ENCODE measurements at places on chromosomes 4 and X. TPM values are rescaled to one million over a fixed set of nuclear protein-coding genes. Genes with fewer than 3 reads are reported as not detected.
A peak's percentile ranks its signal among the peaks of the same experiment; 100 is the strongest.

VCX3B gene
- total RNA-seq, result not detected

PJA1 gene
- total RNA-seq, result 12.6 TPM

PASD1 gene
- not detected for total RNA-seq

LINC00632 gene
- 14.3 TPM for total RNA-seq

QRFPR gene
- total RNA-seq, result not detected

TMEM154 gene
- 38.1 TPM for total RNA-seq

USP27X gene
- total RNA-seq, result 2.4 TPM

RHOXF2B gene
- not detected for total RNA-seq

ADH6 gene
- not detected for total RNA-seq

WNK3 gene
- 0.07 TPM for total RNA-seq

AFF1 gene
- 71.4 TPM for total RNA-seq

OCRL gene
- total RNA-seq, result 2.1 TPM

RTL3 gene
- not detected for total RNA-seq

CT45A8 gene
- total RNA-seq, result not detected

VSIG1 gene
- total RNA-seq, result 13.4 TPM

GAB3 gene
- 5.5 TPM for total RNA-seq

FGFBP1 gene
- not detected for total RNA-seq

FHDC1 gene
- total RNA-seq, result 0.07 TPM

HAND2 gene
- total RNA-seq, result not detected

DDIT4L gene
- total RNA-seq, result not detected

AVPR2 gene
- total RNA-seq, result not detected

ADH1A gene
- not detected for total RNA-seq

GLOD5 gene
- total RNA-seq, result not detected

AMBN gene
- not detected for total RNA-seq

EGFL6 gene
- total RNA-seq, result 1.7 TPM

DNA sequence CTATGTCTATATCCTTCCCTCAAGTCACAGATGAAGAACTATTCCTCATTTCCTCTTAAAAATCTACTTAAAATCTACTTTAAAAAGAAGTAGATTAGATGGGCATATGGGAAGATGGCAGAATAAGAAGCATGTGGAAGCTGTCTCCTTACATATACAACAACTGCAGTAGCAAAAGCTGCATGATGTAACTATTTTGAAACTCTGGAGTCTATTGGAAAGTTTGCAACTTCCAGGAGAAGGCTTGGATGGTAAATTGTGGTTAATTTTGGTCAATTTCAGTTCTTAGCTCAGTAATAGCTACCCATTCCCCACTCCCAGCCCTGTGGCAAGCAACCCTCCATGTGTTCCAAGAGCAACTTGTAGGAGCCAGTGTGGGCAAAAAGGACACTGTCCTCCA, 36.9 kb downstream of the MORC4 start:
- no peak for DNase-seq

GRCh38 chrX:57752866-57753265, 72.8 kb upstream of the NLRP2B start:
- DNase-seq, result no peak

GRCh38 chr4:180156684-180157083, 2086.5 kb upstream of the TENM3 start:
- DNase-seq, result no peak

- no peak for DNase-seq
Observed at GRCh38 chrX:13254870-13255269, 65.0 kb downstream of the ATXN3L start.

GRCh38 chr4:25835384-25835783, 27.4 kb downstream of the SEL1L3 start:
- DNase-seq, result no peak

DNA sequence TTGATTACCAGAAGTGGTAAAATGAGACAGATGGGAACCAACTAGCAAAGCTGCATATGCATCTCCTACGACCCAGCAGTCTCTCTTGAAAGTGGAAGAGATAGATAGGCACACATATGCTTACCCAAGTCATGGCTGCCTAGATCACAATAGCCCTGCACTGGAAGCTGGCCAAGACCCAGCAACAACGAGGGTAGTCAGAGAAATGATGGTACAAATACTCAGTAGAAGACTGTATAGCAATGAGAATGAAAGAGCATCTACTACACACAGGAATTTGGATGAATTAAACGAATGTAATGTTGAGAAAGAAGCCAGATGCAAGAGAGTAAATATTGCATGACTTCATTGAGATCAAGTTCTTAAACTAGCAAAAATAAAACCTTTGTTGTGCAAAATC, 100.3 kb upstream of the FAT1 start:
- no peak for DNase-seq

DNA sequence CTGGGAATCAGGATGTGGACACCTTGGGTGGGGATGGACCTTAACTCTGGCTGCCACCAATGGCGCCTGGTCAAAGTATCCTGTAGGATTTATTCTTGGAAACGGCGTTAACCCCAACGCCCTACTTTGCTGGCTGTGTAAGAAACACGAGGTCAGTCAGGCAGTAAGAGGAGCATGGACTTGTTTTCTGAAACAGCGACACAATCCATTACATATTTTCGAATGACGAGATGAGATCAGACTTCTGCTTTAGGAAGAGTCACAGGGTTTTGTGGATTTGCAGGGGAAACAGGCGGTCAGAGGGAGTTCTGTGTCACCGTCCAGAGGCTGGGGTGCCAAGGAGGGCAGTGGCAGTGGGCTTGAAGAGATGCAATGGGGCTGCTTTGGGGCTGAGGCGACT, 92.2 kb downstream of the TBL1X start:
- no peak for DNase-seq

DNA sequence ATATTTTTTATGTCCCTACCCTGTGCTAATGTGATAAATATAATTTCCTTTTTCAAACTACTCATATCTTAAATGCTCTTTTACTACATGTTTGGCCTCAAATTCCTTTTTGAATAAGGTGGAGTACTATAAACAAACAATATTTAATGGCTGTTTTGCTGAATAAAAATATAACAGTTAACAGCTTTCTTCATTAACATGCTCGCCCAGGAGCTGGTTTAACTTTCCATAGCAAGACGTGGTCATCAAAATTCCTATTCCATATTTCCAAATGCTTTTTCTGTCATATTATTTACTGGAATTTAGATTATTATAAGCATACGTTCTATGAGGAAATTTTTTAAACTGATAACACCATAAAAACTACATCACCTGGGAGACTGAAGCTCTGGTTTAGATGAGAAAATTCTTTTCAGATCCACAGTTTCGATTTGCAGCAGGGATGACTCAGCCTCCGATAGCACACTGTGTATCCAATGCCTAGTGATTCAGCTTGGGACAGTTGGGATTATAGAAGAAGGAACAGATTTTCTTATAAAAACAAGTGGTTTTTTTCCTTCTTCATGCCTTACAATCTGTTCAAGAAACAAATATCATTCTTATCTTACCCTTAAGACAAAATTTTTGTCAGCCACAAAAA, 129.1 kb downstream of the FBXO8 start:
- DNase-seq, result no peak

GRCh38 chrX:105696870-105697269, 125.5 kb upstream of the NRK start:
- no peak for DNase-seq

DNA sequence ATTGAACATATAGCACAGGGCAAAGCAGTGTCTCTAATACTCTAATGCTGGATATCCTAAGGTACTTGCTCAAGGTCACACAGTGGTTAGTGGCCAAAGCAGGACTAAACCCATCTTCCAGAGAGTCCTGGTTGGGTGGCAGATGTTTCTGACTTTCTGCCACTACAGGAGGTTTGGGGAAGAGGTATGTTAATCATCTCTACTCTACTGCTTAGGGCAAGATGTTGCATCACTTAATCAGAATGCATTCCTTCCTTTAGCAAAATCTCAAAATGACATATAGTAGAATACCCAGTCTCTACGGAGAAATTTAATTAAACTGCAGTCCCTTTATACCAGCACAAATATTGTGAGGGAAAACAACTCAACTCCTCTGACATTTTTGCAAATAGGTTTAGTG, 190.7 kb upstream of the FAM241A start:
- no peak for DNase-seq

DNA sequence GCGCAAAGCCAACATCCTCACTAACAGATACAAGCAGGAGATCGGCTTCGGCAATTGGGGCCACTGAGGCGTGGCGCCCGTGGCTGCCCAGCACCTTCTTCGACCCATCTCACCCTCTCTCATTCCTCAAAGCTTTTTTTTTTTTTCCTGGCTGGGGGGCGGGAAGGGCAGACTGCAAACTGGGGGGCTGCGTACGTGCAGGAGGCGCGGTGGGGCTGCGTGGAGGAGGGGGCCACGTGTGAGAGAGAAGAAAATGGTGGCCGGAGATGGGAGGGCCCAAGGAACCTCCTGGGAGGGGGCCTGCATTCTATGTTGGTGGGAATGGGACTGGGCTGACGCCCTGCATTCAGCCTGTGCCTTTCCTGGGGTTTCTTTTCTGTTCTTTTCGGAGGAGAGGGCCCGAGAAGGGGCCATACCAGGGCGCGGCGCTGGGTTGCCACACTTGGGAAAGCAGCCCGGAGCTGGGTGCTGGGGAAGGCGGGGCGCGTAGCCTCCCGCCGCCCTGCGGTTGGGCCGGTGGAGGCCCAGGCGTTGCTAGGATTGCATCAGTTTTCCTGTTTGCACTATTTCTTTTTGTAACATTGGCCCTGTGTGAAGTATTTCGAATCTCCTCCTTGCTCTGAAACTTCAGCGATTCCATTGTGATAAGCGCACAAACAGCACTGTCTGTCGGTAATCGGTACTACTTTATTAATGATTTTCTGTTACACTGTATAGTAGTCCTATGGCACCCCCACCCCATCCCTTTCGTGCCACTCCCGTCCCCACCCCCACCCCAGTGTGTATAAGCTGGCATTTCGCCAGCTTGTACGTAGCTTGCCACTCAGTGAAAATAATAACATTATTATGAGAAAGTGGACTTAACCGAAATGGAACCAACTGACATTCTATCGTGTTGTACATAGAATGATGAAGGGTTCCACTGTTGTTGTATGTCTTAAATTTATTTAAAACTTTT, 4.5 kb downstream of the MID1IP1 start:
- DNase-seq, result peak; percentile 69

- DNase-seq, result no peak
Observed at GRCh38 chr4:2266181-2266580, 4.3 kb upstream of the MXD4 start.

DNA sequence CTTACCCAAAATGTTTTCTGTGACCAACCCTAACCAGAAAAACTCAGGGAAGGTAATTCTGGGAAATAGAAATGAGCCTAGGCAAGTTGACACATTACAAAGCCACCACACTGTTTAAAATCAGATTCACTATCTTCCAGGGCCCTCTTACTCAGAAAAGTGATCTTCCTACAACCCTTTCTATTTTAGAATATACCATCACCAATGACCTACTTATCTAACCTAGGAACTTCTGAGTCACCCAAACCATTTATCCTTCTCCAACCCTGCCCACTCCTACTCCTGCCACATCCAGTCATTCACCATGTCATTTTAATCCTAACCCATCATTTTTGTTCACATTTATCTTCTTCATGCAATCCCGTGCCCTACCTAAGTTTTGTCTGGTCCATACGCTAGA, 89.9 kb downstream of the FTHL17 start:
- no peak for DNase-seq

DNA sequence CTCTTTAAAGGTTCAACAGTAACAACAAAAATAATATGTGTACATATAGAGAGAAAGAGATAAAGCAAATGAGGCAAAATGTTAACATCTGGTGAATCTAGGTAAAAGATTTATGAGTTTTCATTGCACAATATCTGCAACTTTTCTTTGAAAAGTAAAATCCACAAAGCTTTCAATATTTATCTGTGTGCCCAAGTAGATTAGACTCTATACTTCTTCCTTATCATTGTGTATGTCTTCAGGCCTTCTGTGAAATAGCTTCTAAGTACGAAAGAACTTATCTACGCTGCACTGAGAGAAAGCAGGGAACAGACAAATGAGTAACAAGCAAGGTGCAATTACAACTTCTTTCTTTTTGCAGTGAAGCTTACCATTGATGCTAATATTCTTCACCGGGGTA, 81.6 kb downstream of the NPNT start:
- no peak for DNase-seq

GRCh38 chr4:176052744-176053143, 12.9 kb upstream of the WDR17 start:
- no peak for DNase-seq

GRCh38 chr4:16150716-16151115, 66.9 kb upstream of the PROM1 start:
- DNase-seq, result no peak

DNA sequence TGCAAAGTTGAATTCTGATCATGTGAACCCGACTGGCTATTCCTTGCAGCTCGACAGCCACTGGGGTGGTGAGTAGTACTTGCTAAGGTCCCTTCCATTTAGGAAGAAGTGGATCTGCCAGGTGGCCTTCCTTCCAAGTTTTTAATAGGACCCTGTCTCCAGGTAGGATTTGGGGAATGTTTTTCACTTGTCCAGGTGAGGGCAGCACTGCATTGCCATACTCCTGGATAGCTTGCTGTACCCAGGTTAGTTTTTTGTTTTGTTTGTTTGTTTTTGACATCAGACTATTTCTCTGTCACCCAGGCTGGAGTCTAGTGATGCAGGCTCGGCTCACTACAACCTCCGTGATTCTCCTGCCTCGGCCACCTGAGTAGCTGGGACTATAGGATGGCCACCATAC, 29.8 kb downstream of the SAGE1 start:
- DNase-seq, result no peak

GRCh38 chr4:186307916-186308315, 41.9 kb downstream of the F11 start:
- no peak for DNase-seq

GRCh38 chr4:10107111-10108091, 9.2 kb downstream of the WDR1 start:
- no peak for DNase-seq

- DNase-seq, result no peak
Observed at GRCh38 chr4:95499291-95499696, 49.5 kb downstream of the UNC5C start.

DNA sequence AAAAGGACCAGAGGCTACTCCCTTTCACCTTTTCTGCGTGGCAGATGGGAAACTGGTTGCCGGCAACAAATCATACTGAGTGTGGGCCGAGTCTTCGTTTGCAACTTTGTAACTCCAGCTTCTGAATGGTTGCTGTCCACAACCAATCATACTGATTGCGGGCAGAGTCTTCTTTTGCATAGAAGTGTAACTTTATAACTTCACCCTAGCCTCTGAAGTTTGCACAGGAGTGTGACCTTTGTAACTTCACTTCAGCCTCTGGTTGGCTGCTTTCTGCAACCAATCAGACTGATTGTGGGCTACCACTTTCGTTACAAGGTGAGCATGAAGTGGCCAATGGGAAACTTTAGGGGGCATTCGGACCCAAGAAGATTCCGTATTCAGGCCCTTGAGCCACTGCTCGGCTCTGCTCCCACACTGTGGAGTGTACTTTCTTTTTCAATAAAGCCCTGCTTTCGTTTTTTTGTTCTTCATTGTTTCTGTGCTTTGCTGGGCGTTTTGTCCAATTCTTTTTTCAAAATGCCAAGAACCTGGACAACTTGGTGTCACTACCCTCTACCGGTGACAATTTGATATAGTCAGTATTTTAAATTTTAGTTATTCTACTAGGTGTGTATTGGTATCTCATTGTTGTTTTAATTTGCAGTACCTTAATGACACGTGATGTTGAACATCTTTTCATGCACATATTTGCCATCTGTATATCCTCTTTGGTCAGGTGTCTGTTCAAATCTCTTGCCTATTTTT, 9.0 kb upstream of the PAGE5 start:
- DNase-seq, result no peak
